ENCODE measurements at places on chromosomes 6 and 20.
A peak's percentile ranks its signal among the peaks of the same experiment; 100 is the strongest.

GRCh38 chr6:130624046-130624445 lies 203.2 kb upstream of the SMLR1 start:
- no peak for ATAC-seq

- no peak for ATAC-seq
These were observed 179.7 kb downstream of the ADGRG6 start for GRCh38 chr6:142481466-142481865.

DNA sequence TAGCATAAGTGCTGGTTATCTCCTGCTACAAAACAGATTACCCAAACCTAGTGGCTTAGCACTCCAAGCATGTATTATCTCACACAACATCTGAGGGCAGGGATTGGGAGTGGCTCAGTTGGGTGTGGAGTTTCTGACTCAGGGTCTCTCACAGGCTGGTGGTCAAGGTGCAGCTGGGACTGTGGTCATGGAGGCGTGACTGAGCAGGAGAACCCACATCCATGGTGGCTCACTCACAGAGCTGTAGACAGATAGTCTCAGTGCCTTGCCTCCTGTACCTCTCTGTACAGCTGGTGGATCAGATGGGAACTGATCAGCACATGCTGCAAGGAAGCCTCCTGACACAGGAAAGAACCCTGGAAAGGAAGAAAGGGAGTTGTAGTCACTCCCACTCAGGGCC lies 83.1 kb upstream of the CST7 start:
- ATAC-seq: no peak

- ATAC-seq: peak; percentile 11
These were observed 35.3 kb downstream of the TGM3 start for GRCh38 chr20:2331106-2331505.

DNA sequence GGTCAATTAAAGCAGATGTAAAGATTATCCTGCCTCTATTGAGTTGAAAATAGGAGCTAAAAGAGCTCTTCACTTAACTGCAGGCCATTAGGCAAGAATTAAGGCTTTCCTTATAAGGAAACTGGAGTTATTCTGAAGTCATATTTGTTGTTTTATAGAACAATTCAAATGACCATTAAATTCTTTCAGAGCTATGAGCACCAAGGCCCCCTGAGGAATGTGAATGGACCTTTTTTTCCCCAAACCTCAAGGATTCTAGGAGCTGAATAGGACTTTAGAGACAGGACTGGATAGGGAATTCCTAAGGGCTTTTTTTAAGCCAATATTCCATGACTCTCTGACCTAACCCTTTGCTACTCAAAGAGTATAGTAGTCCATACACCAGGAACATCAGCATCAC lies 565.7 kb upstream of the BTBD3 start:
- no peak for ATAC-seq

GRCh38 chr6:159760602-159761057 lies 1.2 kb upstream of the ACAT2 start:
- no peak for ATAC-seq

- ATAC-seq: no peak
These were observed 194.8 kb downstream of the COL9A1 start for GRCh38 chr6:70107852-70108629.

DNA sequence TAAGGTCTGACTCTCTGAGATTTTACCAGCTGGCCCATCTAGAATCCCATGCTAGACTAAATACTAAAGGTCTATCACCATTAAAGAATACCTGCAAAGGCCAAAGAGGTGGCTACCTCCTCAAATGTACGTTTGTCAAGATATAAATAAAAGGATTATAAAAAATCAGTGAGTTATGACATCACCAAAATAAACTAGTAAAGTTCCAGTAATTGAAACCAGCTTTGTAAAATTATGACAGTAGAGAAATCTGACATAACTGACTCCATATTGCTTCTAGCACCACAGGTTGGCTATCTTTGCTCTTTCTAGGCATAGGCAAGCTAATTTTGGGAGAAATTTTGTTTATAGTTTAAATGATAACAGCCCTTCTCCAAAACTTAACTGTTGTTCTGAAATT lies 536.3 kb downstream of the TFAP2A start:
- ATAC-seq: no peak

- no peak for ATAC-seq
These were observed 4.1 kb upstream of the XKR7 start for GRCh38 chr20:31963889-31964288.

DNA sequence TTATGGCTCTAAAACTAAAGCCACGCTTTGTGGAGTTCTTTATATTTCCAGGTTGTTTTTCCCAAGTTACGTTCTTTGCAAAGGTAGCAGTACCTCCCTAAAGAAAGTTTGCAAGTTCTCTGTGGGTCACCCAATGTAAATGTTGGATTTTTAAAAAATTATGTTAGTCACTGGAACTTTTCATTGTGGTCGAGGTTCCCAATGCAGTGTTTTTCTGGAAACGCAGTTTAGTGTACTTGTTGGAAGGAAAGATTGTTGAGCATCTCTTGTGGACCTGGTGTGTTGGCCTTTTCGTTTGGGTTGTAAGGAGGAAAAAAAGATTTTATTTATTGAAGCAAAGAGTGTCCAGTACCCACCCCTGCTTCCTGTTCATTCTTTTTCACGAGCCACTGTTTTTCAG lies 1.4 kb downstream of the TOP1 start:
- ATAC-seq: no peak

- peak; percentile 37 for ATAC-seq
These were observed 55.7 kb upstream of the SLC23A2 start for GRCh38 chr20:5056801-5057599.

DNA sequence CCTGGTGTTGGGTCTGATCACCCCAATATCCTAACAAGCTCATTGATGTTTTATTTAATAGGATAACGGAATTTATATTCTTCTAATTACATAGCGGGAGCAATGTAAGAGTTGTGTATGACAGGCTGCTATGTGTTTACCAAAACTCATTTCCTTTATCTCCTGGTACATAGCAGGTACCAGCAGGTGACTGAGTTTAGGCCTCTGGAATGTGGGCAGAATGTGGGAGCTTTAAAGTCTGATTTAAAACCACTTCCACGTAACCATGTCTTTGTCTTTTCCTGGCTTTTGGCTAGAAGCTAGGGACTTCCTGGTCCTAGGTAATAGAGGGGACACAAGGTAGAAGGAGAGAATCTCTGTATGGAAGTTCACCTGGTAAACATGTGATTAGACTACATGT lies 504.6 kb upstream of the SYNCRIP start:
- ATAC-seq: no peak

- ATAC-seq: no peak
These were observed 34.9 kb upstream of the DST start for GRCh38 chr6:56677559-56677958.

DNA sequence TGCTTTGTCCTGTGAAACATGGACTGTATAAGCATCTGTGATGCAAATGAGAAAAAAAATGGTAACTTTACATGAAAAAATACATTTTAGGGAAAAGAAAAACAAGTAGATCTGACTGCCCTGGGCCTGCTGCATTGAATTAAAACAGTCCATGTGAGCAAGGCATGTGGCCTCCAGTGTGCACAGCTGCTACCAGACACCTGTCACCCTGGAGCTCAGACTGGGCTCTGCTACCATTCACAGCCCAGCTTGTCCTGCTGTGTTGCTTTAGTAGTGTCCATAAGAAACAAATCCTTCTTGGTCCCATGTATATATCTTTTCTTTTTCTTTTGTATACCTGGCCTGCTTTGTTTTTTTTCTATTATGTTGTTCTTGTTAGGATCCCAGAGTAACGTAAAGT lies 315.9 kb downstream of the NKAIN2 start:
- no peak for ATAC-seq

GRCh38 chr20:4401601-4402000 lies 320.1 kb upstream of the PRND start:
- no peak for ATAC-seq

- ATAC-seq: no peak
These were observed 976.7 kb upstream of the MANEA start for GRCh38 chr6:94600636-94601035.

GRCh38 chr6:143333081-143333480 lies 117.4 kb downstream of the ADAT2 start:
- ATAC-seq: peak; percentile 89

GRCh38 chr20:40641202-40641601 lies 47.8 kb downstream of the MAFB start:
- peak; percentile 19 for ATAC-seq

- peak; percentile 49 for ATAC-seq
These were observed 63.9 kb downstream of the KCNS1 start for GRCh38 chr20:45037050-45037449.

- no peak for ATAC-seq
These were observed 23.5 kb upstream of the CTNNBL1 start for GRCh38 chr20:37670351-37670791.

GRCh38 chr20:63381781-63382431 lies 20.8 kb upstream of the CHRNA4 start:
- no peak for ATAC-seq

- ATAC-seq: no peak
These were observed 96.7 kb upstream of the LAMP5 start for GRCh38 chr20:9417665-9418064.

DNA sequence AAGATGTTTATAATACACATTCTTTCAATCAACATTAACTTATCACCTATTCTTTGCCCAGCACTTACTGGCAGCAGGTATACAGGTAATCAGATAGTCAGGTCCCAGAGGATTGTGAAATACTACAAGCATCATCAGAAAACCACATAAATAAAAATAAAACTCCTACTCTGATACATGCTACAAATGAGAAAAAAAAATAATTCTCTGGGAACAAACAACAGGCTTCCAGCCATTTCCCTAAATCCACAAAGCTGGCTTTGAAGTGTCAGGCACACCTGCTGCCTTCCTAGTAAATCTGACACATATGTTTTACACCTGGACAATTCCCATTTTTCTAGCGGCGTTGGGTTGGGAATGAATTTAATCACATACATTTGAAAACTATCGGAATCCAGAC lies 384.5 kb upstream of the CDH4 start:
- ATAC-seq: no peak

DNA sequence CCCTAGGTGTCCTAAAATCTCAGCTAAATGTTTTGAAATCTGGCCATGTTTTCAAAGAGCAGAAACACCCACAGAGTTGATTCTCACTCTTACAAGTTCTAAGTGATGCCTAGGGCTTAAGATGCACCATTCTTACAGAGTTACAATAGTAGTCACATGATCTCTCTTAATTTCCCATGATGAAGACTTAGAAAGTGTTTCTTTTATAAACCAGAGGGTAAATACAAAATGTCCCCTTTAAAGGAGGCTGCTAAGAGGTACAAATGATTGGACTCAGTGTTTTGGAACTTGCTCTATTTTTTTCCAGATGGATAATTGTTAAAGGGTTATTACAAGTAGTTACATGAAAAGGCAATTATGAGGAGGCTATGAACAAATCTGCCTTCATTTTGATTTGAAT lies 244.6 kb downstream of the GRM1 start:
- ATAC-seq: no peak

DNA sequence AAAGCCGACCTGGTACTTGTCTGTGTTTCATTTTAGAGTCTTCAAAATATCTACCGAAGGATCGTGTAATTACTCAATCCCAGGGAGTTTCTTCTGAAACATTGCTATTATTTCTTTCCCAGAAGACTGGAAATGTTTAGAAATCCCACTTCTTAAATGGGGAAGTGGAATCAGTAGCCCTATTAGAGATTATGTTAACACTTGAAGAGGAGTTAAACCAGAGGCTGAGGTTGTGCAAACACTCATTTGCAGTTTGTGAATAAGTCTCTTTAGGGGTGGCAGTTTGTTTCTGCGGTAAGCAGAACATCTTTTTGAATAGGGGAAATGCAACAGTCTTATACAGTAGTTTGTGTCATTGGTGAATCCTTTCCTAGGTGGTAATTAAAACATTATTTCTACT lies 21.3 kb downstream of the DSP start:
- ATAC-seq: no peak

DNA sequence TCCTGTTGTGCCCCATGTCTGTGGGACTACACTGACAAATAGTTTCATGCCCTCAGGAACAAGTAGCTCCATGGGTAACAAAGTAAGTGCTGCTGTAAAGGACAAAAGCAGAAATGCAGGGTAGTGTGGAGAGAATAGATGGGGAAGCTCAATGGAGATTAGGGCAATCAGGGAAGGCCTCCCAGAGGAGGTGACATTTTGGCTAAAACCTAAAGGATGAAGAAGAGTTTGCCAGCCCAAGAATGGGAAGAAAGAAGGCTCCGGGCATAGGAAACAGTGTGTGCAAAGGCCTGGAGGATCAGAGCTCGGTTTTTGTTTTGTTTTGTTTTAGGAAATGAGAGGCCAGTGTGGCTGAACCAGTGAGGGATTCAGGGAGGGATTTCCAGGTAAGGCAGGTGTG lies 43.6 kb upstream of the FAM83D start:
- ATAC-seq: no peak

DNA sequence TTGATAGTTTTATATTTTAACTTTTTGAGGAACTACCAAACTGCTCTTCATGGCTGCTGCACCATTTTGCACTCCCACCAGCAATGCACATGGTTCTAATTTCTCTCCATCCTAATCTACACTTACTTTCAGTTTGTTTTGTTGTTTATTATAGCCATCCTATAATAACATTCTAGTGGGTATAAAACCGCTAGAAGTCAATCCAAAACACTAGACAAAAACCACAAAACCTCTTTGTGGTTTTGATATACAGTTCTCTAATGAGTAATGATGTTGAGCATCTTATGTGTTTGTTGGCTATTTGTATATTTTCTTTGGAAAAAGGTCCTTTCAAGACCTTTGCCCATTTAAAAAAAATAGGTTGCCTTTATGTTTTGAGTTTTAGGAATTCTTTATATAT lies 5.6 kb downstream of the RPP21 start:
- ATAC-seq: no peak

- peak; percentile 77 for ATAC-seq
These were observed 195.1 kb downstream of the HDGFL1 start for GRCh38 chr6:22764496-22764895.

GRCh38 chr20:31712112-31712553 lies 10.5 kb downstream of the BCL2L1 start:
- peak; percentile 36 for ATAC-seq

All from esophagus mucosa (tissue), 1 donor.